ENCODE measurements at places on chromosomes 3 and 15.

GRCh38 chr15:53331328-53332190, 427.9 kb downstream of the WDR72 start:
- DNase-seq, result no peak

DNA sequence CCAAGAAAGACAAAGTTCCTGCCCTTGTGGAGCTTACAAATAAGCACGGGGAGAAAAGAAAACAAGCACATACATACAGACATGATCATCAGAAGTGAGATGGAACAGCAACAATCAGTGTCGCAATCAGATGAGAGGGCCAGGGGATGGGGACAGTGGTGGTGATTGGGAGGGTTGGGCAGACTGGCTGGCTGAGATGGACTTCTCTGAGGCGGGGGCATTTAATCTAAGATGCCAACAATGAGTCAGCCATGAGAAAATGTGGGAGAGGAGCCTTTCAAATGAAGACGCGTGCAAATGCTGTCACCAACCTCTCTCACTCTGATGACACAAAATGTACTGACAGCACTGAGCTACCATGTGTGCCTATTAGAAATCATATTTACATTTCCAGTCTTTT, 81.4 kb downstream of the NCEH1 start:
- no peak for DNase-seq

GRCh38 chr3:27289769-27290413, 79.3 kb downstream of the NEK10 start:
- no peak for DNase-seq

DNA sequence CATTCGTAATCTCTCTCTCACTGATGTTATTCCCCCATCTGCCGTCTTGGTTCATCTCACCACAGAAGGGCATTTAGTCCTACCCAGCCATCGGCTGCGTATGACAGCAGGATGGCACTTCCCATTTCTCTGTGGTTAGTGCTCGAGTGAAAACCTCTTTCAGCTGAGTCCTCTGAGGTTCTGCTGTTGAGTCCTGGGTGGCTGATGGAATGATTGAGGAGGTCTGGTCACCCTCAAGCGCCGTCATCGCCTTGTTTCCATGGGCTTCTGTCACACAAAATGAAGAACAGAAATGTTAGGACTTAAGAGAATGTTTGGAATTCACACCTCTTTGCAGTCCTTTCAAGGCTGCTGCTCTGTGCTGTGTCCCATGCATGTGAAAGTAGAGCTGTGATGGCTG, 9.4 kb upstream of the SACM1L start:
- DNase-seq, result no peak

DNA sequence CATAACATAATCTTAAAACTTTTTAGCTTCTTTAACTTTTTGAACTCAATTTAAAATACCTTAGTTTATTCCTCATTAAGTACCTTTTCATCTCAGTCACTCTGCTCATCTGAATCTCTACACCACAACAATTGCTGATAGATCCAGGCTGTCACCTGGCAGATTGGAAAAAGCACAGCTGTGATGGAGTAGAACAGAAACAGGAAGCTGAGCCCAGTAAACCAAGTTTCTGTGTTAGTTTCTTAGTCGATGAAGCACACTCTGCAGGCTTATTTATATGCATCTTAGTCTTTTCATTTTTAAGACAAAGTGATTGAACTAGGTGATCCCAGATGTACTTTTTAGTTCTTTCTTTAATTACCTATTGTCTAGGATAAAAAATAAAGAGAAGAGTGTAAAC, 1398.0 kb upstream of the ALCAM start:
- DNase-seq, result no peak

DNA sequence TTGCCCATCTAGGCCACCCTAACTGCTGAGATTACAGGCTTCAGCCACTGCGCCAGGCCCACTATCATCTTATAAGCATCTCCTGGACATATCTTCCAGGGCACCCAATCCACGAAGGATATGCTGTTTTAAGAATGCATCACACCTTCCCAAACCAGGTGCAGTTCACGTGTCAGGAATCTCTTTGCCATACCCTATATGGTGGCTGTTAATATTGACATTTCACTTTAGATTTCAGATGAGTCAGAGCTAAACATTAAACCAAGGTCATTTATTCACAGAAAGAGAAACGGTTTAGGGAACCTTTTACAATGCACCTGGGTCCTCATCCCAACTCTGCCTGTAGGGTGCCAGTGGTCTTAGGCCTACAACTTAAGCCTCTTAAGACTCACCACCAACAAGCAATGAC, 85.7 kb downstream of the TBL1XR1 start:
- no peak for DNase-seq

- DNase-seq, result no peak
These were observed 79.8 kb upstream of the NR2E3 start for GRCh38 chr15:71730277-71731144.

- DNase-seq, result no peak
These were observed 59.9 kb upstream of the TFRC start for GRCh38 chr3:196141866-196142201.

GRCh38 chr15:101613130-101614000, 38.8 kb downstream of the TM2D3 start:
- no peak for DNase-seq

DNA sequence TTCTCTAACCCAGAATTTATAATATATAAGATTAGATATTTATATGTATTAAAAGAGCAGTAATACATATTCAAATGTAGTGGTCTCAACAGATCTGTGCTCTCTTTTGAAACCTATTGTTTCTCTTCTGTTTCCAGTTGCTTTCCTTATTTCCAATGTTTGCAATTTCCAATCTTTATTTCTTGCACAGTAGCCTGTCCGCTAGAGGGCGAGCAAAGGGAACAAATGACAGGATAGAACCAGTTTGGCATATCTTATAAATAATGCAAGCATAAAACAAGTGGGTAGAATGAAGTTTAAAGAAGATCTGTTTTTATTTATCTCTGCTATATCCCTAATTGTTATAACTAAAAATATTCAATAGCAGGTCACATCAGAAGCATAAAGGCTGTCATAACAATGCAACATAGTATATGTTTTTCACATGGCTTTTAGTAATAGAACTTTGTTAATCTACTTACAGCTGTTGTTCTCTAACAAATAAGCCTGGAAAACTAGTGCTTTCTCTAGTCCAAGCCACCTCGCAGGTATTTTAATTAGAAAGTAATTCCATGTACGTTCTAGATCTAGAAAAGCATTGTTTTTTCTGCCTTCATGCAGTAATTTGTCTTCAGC, 15.1 kb upstream of the TCAIM start:
- DNase-seq, result peak; percentile 49

DNA sequence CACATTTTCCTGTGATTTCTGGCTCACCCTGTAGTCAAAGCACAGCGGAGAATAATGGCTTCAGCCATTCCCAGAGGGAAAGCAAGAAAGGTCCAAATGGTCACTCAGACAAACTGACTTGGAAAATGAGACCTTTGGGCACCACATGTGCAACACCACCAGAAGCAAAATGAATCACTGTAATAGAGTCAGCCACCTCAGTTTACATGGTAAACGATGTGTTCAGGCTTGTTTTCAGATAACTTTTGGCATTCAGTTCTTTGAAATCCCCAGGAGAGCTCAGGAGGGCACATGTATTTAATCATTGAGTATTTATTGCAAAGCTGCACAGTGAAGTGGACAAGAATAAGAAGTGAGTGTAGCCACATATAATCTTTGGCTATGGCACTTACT, 38.4 kb upstream of the ALCAM start:
- no peak for DNase-seq

GRCh38 chr15:80773792-80774352, 5.3 kb upstream of the CEMIP start:
- no peak for DNase-seq

GRCh38 chr3:99562990-99563607, 75.3 kb upstream of the COL8A1 start:
- DNase-seq, result no peak

- no peak for DNase-seq
These were observed 777 bp downstream of the CIB1 start for GRCh38 chr15:90232941-90233386.

DNA sequence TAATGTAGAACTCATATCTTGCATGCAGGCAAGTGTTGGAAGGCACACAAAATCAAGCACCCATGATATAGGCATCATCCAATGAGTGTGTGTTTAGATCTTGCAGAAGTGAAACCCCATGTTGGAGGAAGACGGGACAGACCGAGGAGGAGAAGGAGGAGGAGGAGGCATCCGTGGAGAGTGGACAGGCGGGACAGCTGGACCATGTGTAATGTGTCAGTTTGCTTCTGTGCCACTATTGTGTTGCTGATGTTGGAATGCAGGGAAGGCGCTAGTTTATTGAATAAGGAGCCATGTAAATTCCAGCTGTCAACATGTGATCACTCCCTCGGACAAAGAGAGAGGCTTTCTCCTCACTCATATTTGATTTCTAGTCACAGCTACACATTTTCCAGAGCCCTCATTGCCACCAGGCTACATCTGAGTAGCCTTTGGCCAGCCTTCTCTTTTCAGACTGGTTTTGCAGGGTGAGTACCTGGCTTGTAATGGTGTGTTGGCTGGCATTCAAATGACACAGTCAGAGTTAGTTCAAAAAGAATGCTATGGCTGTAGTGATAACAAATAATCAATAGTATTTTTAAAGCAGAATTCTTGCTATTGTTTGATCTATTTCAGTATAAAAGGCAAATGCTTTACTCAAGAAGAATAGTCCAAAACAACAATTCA, 1037.6 kb upstream of the NR2F2 start:
- DNase-seq, result no peak

- no peak for DNase-seq
These were observed 33.4 kb upstream of the ZNF609 start for GRCh38 chr15:64426845-64427465.

GRCh38 chr3:100261485-100261903, 702 bp downstream of the TBC1D23 start:
- no peak for DNase-seq

DNA sequence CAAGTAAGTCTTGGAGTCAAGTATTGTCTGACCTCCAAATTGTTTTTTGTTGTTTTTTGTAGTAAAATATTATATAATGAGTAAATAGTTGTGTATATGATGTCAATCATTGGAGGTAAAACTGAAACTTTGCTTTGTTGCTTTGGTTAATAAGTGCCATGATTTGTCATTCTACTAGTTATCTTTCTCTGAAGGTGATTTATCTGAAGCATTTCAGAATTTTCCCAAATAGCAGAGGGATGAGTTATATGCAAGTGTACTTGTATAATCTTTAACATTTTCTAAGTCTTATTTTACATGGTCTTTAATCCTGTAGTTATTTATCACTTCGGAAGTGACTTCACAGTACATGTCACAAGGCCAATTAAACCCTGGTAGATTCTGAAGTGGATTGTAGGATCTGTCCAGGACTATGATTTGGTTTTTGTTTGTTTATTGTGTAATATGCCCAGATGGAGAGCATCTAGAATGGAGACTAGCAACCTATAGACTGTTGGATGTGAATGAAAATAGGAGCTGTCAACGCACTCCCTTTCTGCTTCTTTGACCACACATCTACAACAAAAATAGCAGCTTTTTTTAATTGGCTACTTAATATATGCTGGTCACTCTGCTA, 93.1 kb upstream of the SAMMSON start:
- no peak for DNase-seq

DNA sequence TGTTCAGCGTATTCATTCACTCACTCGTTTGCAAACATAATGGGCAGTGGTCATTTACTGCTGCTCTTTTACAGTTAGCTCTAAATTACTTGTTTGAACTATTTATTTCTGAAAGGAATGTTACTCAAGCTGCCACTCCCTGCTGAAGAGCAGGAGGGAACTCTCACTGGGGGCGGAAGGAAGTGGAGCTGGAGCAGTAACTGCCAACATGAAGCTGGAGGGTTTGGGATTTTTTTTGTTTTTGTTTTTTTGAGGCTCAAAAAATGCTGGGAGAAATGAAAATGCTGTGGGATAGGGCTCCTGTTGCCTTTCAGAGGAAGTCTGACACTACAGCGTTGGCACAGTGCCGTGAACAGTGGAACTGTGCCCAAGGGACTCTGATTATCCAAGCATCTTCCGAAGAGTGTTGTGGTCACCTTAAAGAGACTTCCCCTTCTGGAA, 44.1 kb downstream of the SENP2 start:
- DNase-seq, result no peak

All from effector CD4-positive, alpha-beta T cell (primary cell).